ENCODE measurements at places on chromosomes 16 and 17.

GRCh38 chr16:87178977-87179376 is 138.2 kb downstream of the C16orf95 start:
- DNase-seq = no peak

DNA sequence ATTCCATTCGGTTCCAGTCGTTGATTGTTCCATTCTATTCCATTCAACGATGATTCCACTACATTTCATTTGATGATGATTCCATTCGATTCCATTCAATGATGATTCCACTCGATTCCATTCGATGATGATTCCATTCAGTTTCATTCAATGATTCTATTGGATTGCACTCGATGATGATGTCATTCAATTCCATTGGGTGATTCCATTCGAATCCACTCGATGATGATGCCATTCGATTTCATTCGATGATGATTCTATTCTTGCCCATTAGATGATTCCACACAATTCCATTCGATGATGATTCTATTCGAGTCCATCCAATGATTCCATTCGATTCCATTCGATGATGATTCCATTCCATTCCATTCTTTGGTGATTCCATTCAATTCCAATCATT is 1283.7 kb downstream of the TP53TG3F start:
- no peak for DNase-seq

DNA sequence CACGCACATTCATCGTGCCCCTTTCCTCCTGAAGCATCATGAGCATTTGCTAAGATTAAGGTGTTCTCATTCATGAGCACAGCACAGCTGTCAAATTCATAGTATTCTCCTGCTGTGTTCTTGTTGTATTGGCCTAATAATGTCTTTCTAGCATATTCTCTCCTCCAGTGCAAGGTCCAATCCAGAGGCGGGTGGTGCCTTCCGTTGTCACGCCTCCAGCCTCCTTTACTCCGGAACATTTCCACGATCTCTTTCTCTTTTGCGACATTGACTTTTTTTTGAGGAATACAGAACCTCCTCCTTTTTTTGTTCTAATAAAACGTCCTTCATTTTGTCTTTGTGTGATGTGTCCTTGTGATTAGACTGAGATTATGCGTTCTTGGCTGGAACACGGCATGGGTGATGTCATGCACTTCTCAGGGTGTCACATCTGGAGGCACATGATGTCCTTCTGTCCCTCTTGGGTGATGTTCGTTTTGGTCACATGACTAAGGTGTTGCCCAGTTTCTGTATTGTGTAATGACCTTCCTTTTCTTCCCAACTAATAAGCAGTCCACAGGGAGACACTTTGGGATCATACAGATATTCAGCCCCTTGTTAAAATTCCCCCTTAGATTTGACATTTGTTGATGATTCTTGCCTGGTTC is 66.3 kb downstream of the CLEC16A start:
- no peak for DNase-seq

DNA sequence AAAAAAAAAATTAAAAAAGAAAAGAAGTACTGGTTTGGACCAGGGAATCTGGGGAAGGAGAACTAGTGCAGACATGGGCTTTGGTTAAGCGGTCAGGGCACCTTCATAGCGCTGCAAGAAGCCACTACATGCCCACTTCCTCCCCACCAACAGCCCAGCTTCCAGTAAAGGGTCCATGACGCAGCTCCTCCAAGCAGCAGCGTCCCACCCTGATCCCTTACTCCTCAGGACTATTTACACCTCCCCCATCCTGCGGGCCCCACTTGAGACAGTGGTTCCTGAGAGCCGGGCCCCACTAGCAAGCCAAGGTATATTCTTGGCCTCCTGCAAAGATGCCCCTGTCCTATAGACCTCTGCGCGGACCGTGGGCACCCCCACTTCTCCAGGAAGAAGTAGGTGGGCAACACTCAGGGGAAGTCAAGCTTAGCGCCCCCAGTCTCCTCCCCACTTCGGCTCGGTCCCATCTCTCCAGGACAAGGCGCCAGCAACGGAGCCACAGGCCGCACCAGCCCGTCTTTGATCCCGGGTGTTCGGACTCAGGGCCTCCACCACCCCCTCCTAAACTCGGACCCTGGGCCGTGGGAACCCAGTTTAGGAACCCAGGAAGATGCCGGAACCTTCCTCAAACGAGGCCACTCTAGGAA is 913 bp upstream of the PRR14 start:
- DNase-seq = no peak

GRCh38 chr16:87562201-87562600 is 40.1 kb upstream of the JPH3 start:
- DNase-seq = no peak

DNA sequence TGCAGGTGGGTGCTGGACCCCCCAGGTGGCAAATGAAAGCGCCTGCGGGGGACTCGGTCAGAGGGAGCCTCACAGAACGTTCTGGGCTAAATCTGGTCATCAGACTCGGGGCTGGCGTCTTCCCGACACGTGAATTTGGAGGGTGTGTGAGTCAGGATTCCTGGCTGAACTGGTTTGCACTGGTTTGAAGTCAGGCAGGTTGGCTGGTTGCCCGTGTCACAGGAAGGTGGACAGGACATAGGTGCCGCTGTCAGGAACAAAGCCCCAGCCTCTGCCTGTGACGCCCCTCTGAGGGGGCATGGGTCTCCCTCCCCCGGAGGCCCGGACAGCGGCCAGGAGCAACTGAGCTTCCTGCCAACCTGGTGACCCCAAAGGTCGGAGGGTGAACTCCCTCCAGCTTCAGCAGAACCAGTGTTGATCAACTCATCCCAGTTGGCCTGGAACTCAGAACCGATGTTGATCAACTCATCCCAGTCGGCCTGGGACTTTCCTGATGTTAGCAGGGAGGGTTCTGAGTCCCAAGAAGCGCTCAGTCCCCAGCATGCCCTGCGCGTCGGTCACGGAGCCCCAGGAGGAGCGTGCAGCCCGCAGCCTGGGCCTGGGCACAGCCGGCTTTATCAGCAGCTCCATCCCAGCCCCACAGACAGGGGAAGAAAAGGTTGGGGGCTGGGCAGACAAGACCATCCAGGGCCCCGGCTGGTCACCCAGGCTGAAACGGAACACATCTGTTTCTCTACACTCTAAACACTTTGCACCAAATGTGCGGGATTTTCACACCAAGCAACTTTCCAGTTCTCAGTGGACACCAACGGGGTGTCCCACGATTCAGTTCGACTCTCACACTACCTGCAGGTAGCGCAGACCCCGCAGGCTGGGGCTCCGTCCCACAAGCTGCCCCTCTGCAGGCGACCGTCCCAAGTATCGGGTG is 14.4 kb upstream of the METRNL start:
- DNase-seq = no peak

- no peak for DNase-seq
Measured at GRCh38 chr17:43660816-43661493, 767 bp downstream of the MEOX1 start.

DNA sequence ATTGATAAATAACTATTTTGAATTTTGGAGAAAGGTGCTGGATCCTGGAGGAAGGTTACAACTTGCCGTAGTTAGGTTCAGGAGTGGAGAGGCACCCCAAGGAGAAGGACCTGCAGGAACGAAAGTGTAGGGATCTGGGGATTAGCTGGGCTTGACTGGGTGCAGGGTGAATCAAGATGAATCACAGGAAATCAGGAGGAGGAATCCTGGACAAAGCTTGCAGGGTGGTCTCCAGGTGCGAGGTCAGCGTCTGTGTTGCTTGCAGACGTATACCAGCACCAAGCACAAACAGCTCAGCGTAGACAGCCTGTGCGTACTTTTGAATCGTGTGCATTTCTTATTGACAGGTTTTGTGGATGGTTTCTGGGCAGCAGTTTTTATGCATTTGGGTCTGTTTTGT is 144.3 kb downstream of the MSI2 start:
- DNase-seq = peak; percentile 12

GRCh38 chr16:11642765-11643116 is 25.5 kb upstream of the SNN start:
- DNase-seq = no peak

DNA sequence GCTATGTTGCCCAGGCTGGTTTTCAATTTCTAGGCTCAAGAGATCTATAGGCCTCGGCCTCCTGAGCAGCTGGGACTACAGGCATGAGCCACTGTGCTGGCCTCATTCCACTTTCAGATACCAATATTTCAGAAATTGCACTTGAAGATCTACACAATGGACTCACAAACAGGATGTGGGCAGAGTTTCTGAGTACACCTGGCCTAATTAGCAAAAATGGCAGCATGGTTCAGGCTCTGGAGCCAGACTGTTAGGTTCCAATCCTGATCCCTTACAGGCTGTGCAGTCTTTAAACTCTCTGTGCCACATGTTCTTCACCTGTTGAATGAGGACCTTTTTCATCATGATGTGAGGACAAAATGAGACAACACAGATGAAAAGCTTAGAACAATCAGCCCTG is 32.2 kb downstream of the RNF157 start:
- DNase-seq = no peak

- DNase-seq = no peak
Measured at GRCh38 chr16:77328768-77329167, 106.1 kb downstream of the ADAMTS18 start.

DNA sequence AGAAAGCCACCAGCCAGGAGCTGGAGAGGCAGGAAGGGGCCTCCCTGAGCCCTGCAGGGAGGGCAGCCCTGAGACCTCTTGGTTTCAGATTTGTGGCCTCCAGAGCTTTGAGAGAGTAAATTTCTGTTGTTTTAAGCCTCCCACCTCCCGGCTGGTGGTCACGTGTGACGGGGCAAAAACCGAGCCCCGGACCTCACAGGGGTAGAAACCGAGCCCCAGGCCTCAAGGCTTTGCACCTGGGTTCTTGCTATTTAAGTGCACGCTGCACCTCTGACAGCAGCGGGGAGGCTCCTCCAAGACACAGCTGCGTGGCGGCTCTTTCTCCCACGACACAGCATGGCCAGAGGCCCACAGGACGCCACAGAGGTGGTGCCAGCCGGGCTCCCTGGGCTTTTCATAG is 17.4 kb upstream of the ZC3H18 start:
- no peak for DNase-seq

- DNase-seq = no peak
Measured at GRCh38 chr16:89034971-89035668, 58.1 kb upstream of the CBFA2T3 start.

All from A549 (cell line).